Heart left ventricle (tissue), 16 donors: ENCODE measurements at places on chromosomes 2 and 18.

DNA sequence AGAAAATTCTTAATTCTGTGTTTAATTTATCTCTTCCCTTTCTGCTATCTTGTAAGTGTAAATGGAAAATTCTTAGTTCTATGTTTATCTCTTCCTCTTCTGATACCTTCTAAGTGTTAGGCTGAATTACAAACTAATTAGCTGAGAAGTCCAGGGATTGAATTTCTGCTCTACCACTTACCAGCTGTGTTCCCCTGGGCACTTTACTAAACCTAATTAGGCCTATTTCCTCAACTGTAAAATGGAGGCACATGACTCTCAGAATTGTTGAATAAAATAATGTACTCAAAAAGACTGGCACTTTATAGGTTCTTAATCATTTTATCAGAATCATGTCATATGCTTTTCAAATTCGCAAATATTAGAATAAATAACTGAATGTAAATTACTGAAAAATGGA lies 146.3 kb downstream of the MAP2 start:
- no peak for DNase-seq

GRCh38 chr2:19403785-19404184 lies 45.4 kb upstream of the OSR1 start:
- no peak for DNase-seq

DNA sequence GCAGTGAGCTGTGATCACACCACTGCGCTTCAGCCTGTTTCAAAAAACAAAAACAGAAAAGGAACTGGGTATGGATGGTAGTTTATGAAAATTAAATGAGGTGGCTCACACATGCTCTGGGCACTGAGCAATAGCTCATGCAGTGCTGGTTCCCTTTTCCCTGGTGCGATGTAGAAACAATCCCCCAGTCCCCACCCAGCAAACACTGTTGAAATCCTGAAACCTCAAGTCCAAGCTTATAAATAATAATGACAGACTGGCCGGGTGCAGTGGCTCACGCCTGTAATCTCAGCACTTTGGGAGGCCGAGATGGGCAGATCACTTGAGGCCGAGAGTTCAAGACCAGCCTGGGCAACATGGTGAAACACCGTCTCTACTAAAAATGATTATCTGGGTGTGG lies 55.4 kb upstream of the SMAD2 start:
- DNase-seq = no peak

- no peak for DNase-seq
These were observed 9.1 kb upstream of the AP1S3 start for GRCh38 chr2:223846515-223846914.

DNA sequence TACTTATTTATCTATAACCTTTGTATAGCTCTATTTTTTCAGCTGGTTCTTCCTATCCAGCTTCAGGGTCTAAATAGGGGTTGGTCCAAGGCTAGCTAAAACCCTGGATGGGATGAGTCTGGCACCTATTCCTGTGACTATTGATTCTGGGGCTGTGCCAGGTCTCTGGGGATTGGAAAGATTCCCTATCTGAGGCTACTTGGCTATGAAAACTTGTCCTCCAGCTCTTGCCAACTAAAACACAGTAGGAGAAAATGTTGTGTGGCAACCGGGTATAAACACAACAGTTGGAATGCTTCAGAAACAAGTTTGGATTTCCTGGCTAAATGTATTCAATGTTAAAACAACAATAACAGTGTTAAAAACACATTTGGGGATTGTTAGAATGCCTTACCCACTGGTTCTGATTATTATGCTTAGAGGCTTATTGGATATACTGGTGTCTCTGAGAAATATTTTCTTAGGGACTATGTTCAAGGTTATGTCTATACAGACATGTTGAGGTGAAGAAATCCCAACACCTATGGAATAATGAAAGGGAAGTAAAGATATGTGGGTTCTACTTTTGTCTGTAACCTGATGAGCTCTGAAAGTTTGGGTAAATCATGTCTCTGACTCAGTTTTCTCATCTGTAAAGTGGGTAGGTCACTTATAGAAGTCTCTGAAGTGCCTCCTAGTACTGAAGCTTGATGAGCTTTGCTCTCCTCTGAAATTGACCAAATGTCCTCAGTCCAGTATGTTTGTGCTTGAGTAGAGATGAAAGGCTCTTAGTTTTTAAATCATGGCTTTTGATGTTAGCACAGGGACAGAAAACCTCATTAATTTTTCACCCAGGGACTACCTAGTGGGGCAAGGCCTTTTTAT lies 460.7 kb downstream of the MTX2 start:
- DNase-seq = no peak
